H54 (cell line): ENCODE measurements at places on chromosomes 5 and 9.

DNA sequence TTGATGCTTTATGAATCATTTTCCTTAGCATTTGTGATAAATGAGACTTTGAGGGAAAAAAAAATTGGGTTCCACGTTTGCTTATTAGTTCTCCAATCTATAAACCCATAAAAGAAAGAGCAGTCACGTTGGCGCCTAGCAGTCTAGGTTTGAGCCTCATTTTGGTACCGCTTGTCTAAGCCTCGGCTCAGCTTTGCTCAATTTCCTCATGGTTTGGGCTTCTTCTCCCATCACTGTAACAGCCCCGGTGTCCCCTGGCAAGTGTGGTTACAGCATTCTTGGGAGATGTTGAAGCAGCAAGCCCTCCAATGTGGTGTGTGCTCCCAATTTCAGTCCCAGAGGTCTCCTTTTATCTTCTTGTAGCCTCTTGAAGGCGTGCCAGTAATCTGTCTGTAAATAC, 578.4 kb downstream of the CDK5RAP2 start:
- no peak for DNase-seq

- DNase-seq = no peak
Observed at GRCh38 chr9:104774132-104774531, 10.2 kb downstream of the NIPSNAP3B start.

DNA sequence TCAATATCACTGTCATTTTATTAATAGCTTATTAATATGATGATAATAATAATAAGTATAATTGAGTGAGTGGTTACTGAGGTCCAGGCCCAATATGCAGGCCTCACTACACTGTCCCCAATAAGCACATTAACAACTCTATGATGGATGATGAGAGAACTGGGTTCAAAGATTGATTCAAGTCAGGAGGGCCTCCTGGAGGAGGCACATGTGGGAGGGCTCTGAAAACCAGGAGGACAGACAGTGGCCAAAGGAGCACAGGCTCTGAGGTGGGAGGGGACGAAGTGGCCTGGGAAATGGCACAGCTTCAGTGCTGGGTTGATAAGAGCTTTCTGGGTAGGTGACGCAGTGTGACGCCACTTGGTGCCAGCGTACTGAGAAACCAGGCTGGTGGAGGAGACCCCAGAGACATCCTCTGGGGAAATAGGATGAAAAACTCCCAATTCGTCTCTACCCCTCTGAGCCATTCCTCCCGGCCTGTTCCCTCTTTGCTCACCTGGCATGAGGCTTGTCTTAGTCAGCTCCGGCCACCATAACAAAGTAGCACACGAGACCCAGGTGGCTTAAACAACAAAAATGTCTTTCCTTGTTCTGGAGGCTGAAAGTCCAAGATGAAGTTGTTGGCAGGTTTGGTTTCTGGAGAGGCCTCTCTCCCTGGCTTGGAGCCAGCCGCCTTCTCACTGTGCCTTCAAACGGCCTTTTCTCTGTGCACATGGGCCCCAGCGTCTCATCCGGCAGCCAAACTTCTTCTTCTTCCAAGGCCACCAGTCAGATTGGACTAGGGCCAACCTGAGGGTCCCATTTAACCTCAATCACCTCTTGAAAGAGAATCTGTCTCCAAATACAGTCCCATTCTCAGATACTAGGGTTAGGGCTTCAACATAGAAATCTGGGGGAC, 31.6 kb downstream of the NTNG2 start:
- no peak for DNase-seq

DNA sequence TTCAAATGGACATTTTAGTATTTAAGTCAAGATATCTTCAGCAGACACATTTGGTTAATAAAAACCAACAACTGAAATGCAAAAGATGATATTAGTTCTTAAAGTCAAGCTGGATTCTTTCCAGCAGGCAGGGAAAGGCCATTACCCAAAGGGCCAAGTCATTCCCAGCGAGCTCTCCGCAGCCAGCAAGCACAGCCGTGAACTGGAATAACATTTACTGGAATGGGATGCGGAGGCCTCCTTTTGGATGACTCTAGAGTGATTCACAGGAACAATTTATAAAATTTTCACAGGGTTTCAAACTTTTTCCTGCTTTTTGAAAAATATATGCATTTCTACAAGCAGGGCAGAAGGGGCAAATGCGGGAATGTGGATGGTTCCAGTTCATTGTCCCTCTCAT, 76.6 kb upstream of the DAB2 start:
- peak; percentile 36 for DNase-seq

DNA sequence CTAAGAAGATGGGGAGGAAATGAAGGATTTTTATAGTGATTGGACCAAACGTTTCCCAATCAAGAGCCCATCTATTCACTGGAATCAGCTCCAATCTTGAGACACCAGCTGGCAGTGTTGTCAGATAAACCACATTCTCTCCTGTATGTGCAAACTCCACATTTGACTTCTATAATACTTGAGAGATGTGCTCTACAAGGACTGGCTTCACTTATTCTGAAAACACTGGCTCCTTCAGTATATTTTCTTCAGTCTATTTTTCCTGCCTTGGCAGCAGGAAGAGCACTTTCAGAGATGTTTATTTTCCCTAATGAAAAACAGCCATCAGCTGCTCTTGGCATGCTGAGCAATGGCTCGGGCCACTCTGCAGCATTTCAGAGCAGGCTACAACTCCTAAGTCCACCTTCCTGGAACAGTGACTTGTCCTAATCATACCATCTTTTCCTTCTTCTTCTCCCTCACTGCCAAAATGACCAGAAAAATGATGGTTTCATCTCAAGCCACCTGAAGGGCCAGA, 96.9 kb upstream of the FSTL4 start:
- DNase-seq = no peak

- no peak for DNase-seq
Observed at GRCh38 chr5:175343308-175343707, 100.7 kb downstream of the DRD1 start.
